ENCODE measurements at places on chromosomes 3 and 15.
A peak's percentile ranks its signal among the peaks of the same experiment; 100 is the strongest.

DNA sequence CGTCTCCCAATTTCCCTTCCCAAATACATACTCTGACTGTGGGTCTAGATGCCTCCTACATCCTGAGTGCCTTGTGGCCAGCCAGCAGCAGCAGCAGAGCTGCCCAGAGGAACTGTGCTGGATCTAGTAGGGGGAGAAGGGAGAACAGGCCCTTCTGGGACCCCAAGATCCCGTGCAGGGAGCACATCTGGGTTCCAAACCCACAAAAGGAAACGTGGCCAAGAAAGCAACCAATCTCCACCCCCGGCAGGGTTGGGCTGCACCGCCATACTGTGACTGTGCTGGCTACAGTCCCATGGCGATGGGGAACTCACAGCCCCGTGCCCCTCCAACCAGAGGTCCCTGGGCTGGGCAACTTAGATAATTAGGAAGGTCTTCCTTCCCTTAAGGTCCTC lies 86.3 kb downstream of the PPCDC start:
- DNase-seq: no peak

- DNase-seq: no peak
Observed at GRCh38 chr3:133742351-133743091, 3.7 kb upstream of the TF start.

DNA sequence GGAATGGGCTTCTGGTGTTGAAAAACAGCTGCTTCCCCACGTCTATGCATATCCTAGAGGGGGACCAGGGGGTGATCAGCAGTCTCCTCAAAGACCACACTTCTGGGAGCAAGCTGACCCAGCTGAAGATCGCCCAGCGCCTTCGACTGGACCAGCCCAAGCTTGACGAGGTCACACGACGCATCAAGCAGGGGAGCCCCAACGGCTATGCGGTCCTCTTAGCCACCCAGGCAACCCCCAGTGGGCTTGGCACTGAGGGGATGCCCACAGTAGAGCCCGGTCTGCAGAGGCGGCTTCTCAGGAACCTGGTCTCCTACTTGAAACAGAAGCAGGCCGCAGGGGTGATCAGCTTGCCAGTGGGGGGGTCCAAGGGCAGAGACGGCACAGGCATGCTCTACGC lies 2.5 kb downstream of the RBM15B start:
- DNase-seq: no peak

DNA sequence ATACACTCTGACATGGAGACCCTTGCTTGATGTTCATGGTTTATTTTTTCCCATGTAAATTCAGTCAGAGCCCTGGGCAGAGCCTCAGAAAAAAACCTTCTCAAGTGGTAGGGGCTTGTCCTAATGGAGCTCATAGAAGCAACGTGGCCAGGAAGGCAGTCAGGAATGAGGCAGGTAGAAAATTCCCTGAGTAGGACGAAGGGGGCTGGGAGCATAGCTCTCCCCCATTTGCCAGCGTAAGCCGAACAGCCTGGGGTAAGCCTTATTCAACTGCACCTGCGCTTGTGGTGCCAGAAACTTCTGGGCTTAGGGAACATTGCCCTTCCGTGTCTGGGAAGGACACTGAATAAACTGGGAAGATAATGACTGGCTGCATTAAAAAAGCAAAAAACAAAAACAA lies 238.5 kb upstream of the ROPN1 start:
- DNase-seq: no peak

DNA sequence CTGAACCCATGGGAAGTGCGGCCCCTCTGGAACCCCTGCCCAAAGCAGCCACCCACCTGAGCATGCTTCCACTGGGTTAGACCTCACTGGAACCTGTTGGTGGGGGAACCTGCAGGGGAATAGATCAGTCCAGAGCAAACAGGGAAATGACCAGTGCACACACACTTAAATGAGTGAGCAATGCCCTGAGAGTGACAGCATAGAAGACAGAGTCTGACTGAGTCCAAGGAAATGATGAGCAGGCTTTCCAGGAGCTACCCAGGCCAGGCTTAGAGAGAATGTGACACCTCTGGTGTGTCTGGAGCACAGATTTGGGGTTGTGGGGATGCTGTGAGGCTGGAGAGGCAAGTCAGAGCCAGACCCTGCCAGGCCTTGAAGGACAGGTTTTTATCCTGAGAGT lies 28.5 kb downstream of the PLA1A start:
- no peak for DNase-seq

- DNase-seq: peak; percentile 66
Observed at GRCh38 chr3:119294696-119295671, 801 bp downstream of the ARHGAP31 start.

DNA sequence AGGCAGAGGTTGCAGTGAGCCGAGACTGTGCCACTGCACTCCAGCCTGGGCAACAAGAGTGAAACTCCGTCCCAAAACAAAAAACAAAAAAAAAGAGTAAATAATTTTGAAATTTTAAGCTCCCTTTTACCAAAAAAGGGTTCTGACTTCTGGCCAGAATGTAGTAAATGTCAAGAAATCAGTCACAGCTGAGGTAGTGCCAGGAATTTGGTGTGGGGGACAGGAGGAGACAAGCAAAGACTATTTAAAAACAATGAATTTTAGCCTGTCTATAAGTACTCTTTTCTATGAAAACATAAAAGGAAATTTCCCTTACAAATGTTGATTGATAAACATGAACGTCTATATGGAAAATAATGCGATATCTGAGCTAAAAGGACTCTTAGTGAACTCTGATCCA lies 363.7 kb downstream of the FHIT start:
- no peak for DNase-seq

DNA sequence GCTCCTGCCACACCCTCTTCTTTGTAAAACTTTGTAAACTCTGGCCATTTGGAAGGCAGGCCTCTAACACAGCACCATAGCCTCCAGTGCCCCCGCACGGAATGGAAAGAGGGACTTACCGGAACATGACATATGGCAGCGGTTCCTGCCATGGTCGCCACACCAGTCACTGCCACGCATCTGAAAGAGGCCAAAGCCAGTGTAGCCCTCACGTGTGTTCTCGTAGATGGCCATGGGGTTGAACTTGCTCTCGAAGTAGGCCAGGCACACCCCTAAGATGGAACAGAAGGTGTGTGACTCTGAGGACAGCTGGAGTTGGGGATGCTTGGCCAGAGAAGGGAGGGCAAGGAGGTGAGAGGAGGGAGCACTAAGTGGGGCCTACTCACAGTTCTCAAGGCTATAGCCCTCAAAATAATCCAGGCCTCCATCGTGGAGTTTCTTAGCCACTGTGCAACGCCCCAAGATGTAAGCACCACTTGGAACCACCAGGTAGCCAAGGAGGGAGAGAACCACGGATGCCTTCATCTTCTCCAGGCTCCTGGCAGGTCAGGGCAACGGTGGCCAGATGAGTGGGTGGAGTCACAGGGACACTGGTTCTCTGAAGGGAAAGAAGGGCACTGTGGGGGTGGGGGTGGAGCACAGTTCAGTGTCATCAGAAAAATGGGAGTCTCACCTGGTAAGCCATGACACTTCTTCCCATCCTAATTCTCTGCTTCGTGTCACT lies 3.5 kb downstream of the LYZL4 start:
- DNase-seq: no peak

- no peak for DNase-seq
Observed at GRCh38 chr3:69009559-69010410, 3.7 kb downstream of the EOGT start.

- DNase-seq: no peak
Observed at GRCh38 chr3:117473981-117474538, 764.5 kb downstream of the TUSC7 start.

GRCh38 chr3:158213461-158213860 lies 103.6 kb downstream of the RSRC1 start:
- no peak for DNase-seq

- no peak for DNase-seq
Observed at GRCh38 chr3:59658274-59658673, 608.4 kb upstream of the CFAP20DC start.

DNA sequence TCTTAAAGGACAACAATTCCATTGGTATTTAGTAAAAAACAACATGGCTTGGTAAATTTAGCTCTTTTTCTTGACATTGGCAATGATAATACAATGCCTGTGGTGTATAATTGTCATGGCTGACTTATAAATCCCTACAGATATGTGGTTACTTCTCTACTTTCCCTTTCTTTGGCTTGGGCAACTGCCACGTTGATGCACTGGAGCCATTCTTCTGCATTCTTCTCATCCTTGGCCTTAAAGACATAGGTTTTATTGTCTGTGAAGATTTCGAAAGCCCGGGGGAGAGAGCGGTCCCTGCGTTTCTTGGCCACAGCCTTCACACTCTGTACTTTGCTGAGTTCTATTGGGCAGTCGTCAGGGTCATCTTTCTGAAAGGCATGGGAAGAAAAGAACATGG lies 101.1 kb upstream of the CCNL1 start:
- DNase-seq: no peak

- peak; percentile 33 for DNase-seq
Observed at GRCh38 chr15:73325191-73325861, 43.4 kb downstream of the HCN4 start.

GRCh38 chr15:41950127-41950483 lies 22.3 kb downstream of the EHD4 start:
- DNase-seq: no peak

- DNase-seq: no peak
Observed at GRCh38 chr3:65828706-65829105, 210.0 kb downstream of the MAGI1 start.

DNA sequence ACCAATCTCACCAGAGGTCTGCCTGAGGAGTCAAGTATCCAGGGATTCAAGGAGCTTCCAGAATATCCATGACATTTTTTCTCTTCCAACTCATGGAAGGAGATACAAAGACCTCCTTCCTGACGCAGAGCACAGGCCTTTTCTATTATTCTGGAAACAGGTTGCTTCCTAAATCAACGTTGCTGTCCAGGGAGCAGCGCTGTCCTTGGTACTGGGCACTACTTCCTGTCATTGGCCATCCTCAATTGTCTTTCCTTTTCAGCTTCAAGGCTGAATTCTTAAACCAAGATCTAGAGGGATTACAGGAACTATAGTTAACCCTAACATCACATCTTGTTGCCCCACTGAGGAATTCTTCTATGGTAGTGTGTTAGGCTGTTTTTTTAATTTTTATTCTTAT lies 50.4 kb upstream of the TBC1D21 start:
- no peak for DNase-seq

DNA sequence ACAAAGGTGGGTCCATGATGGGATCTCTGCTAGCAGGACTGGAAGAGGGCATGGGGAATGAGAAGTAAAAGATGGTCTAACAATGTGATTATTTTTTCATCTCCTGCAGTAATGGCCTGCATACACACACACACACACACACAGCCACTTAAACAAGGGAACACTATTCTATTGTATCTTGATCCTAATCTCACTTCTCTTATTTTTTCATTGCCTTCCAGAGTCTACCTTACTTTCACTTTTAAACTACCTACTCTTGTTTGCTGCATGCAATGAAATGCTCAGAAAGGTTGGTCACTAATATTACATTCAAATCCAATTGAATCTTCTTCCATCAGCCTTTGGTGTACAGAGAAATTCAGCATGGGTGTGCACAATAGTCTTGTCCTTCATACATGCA lies 853.8 kb downstream of the IGSF11 start:
- no peak for DNase-seq

GRCh38 chr15:94348084-94348483 lies 116.7 kb downstream of the MCTP2 start:
- no peak for DNase-seq

DNA sequence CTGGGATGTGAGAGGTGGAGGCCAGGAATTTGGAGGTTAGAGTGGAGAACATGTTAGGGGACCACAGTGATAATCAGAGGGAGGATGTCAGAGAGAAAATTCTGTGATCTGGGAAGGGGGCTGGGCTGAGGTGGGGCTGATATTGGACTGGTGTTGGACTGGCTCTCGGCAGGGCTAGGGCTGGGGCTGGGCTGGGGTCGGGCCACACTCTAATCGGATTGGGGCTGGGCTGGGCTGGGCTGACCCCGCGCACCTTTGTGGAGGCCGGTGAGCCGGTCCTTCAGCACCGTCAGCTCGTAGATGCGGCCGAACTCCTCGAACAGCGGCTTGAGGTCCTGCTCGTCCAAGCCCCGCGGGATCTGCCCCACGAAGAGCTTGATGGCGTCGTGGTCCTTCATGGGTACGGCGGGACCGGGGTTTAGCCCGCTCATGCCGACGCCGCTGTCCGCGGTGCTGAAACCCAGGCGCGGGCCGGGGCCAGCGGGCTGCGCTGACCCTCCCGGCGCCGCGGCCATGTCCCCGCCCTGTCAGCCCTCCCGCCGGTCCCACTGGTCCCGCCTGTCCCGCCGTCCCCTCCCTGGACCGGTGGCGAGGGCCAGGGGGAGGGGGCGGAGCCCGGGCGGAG lies 485 bp downstream of the CELF6 start:
- peak; percentile 86 for DNase-seq

- no peak for DNase-seq
Observed at GRCh38 chr15:68271854-68272471, 5.6 kb upstream of the FEM1B start.

- DNase-seq: peak; percentile 47
Observed at GRCh38 chr15:38414357-38414756, 39.6 kb upstream of the FAM98B start.

GRCh38 chr3:14947100-14947885 lies at the start of gene NR2C2:
NR2C2 (plus strand) TSS chr3:14947583; CDS start chr3:15003915, 56,332 bp downstream.
- DNase-seq: peak; percentile 94

DNA sequence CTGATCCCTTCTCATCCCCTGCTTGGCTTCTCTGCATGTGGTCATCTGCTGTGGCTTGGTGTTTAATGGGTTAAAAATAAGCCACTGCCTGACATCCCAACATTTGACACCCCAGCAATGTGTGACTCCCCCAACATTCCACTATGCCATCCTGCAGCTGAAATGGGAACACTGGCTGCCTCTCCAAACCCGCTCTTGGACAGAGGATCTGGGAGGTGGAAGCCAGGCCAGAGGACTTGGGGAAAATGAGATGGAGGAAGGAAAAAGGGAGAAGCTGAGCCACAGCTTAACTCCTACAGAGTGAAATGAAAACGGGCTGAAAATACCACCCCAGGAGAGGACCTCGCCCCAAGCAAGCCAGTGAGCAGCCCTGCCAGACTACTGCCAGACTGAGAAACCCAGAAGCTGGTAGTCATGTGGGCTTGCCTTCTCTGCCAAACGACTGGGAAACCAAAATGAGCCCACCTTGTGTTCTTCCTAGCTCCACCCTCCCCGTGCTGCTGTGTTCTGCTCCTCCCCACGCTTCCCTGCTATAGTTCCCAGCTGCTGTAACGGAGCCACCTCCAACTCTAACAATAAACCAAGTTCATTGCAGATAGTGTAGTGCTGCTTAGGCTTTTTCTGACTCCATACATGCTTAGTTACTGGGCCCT lies 13.7 kb downstream of the MAP1A start:
- no peak for DNase-seq

DNA sequence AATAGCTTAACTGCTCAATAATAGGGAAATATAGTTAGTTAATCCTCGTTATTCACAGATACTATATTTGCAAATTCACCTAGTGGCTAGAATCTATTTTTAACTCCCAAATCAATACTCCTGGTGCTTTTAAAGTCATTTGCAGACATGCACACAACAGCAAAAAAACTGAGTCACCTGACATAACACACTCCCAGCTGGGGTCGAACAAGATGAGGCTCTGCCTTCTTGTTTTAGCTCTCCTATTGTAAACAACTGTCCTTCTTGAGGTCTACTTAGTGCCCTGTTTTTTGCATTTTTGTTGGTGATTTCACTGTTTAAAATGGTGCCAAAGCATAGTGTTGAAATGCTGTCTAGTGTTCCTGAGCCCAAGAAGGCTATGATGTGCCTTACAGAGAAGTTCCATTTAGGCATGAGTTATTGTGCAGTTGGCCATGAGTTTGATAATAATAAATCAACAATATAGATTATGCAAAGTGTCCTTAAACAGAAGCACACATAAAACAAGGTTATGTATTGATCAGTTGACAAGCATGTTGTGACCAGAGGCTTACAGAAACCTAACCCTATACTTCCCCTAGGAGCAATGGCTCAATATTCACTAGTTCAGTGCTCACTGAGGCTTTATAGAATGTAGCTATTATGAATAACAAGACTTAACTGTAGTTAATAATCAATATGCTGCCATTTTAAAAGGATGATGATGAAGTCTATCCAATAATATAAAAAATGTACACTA lies 18.6 kb downstream of the MAP3K13 start:
- no peak for DNase-seq
